Astrocyte (in vitro differentiated cells and primary cell): ENCODE measurements at places on chromosomes 12 and 14. TPM values are rescaled to one million over a fixed set of nuclear protein-coding genes. Genes with fewer than 3 reads are reported as not detected.
A peak's percentile ranks its signal among the peaks of the same experiment; 100 is the strongest.

Gene NYNRIN
- 25.4 and 32.0 TPM in 2 replicates for total RNA-seq

GRCh38 chr12:14256555-14257169 is 108.8 kb upstream of the ATF7IP start:
- peak; percentile 65 for DNase-seq

- no peak for DNase-seq
Measured at GRCh38 chr14:32258336-32258993, 55.4 kb upstream of the RNU6-8 start.

- peak; percentile 40 for DNase-seq
Measured at GRCh38 chr14:32588448-32589320, 259.6 kb downstream of the AKAP6 start.

DNA sequence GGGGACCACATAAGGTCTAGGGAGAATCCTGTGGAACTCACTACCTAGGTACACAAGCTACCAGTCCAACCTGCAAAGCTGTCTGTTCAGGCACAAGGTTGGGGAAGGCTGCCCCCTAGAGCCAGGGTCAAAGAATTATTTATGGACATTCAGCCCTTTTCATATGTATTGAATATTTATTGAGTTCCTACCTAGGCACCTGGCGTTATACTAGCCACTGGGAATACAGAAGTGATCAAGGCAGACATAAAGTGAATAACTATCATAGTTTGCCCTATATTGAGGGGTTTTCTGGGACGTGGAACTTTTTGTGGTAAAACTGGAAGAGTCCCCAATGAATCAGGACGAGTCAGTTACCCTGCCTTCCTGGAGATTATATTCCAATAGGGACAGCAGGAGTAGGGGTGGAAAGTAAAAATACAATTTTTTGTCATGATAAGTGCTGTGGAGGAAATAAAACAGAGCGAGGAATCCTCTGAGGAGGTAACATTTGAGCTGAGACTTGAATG is 5.8 kb upstream of the SLC48A1 start:
- no peak for DNase-seq

GRCh38 chr12:24562771-24563431 is 386.0 kb downstream of the BCAT1 start:
- peak; percentile 45 for DNase-seq
